Cardiac ventricle fibroblast (primary cell): ENCODE measurements at places on chromosomes 2 and 18. TPM values are rescaled to one million over a fixed set of nuclear protein-coding genes. Genes with fewer than 3 reads are reported as not detected.

Gene SETBP1
- 7.4 and 7.6 TPM in 2 replicates for total RNA-seq

Gene SPATA3
- total RNA-seq, result not detected in 2 replicates

Gene TEX261
- total RNA-seq, result 30.7 and 37.8 TPM in 2 replicates

Gene ZNG1B
- total RNA-seq, result 13.7 and 14.7 TPM in 2 replicates

Gene ALPP
- total RNA-seq, result not detected in 2 replicates
